ENCODE measurements at places on chromosomes 1 and 21. TPM values are rescaled to one million over a fixed set of nuclear protein-coding genes. Genes with fewer than 3 reads are reported as not detected.

DNA sequence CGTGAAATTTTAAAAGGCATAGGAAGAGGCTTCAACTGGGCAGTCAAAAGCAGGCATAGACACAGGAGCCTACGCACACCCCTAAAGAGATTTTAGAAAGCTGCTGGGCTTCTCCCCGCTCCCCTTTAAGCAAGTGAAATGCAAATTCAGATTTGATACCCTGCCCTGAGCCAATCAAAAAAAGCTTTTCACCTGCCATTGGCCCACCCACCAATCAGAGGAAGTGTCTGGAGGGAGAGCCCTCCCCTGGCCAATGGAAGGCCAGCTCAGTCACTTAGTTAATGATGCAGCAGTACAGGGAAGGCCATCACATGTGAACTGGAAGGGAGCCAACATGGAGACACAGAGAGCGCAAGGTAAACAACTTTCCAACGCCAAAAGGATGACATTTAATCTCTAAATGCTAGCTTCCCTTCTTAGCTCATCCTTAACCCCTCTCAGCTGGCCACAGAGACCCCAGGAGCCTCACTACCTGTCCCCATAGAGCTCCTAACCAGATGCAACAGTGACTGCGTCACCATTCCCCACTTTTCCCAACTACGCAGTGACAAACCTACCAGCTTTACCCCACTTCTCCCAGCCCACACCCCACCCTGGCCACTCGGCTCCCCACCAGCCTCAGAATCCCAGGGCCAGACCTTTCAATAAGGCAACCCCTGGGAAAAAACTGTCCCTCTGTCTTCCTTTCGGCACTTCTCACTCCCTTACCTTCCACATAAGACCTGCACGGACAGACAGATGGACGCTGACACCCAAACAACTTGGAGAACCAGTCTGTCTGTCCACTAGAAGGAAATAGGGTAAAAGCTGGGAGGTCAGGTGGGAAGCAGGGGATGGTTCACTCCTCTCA, 71.0 kb downstream of the CD46 start:
- no peak for DNase-seq

The CYP4X1 gene
- polyA plus RNA-seq, result 7.4 TPM

GRCh38 chr1:9475061-9475627, 64.1 kb upstream of the SLC25A33 start:
- no peak for DNase-seq

The FCRLB gene
- 4.4 TPM for polyA plus RNA-seq

DNA sequence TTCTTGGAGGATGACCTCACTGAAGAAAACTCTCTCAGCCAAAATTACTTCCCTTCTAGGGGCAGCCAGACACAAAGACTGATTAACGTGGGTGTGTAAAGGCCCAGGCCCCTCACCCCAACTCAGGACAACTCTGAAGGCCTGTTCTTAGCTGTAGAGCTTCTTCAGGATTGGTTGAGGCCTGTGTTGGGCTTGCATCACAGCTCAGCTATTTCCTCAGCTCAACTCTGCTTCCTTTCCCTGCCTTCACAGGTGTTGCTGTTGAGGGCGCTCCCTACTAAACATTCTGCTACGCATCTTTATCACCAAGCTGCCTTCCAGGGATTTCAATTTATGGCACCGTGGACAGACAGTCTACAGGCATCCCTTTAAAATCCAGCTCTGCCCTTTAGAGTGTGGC, 36.8 kb downstream of the MAB21L3 start:
- DNase-seq, result no peak

DNA sequence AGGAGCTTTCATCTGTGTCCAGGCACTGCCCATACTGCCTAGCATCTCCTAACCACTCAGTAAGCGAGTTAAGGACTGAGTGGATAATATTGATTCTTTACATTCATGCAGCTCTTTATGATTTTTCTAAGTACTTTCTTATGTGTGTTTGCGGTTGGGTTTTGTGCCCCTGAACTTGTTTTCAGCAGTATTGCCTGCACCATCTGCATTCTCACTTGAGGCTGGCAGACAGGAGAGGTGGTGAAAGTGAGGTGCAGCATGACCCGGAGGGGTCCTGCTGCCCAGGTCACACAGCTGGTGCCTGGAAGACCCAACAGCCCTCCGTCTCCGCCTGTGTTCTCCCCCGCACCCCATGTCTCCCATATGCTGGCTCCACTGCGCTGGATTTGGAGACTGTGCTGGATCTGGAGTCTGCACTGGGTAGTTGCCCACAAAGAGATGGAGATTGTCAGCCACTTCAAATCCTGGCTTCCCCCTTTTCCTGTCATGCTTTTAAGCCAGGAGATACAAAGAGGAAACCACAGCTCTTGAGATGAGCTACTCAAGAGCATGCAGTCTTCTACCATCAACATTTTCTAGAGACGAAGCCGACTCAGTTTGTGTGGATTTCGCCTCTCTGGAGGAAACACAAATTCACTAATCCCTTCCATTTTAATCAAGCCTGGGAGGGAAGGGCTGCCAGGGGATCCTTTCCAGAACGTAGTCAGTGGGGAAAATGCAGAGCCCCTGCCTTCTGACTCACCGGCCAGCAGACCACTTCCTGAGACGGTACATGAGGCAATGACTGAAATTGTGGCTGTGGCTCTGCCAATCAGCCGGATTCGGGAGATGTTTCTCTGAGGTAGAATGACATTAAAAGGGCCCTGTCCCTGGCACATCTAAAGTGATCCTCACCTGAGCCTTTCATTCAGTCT, 71.7 kb upstream of the ANGPTL1 start:
- DNase-seq, result no peak

The CNKSR1 gene
- polyA plus RNA-seq, result 15.4 TPM

- no peak for DNase-seq
These were observed 43.4 kb upstream of the C1orf53 start for GRCh38 chr1:197859024-197859423.

The ACOT11 gene
- 13.6 TPM for polyA plus RNA-seq

The HSD11B1 gene
- not detected for polyA plus RNA-seq

The SHISAL2A gene
- 2.2 TPM for polyA plus RNA-seq

DNA sequence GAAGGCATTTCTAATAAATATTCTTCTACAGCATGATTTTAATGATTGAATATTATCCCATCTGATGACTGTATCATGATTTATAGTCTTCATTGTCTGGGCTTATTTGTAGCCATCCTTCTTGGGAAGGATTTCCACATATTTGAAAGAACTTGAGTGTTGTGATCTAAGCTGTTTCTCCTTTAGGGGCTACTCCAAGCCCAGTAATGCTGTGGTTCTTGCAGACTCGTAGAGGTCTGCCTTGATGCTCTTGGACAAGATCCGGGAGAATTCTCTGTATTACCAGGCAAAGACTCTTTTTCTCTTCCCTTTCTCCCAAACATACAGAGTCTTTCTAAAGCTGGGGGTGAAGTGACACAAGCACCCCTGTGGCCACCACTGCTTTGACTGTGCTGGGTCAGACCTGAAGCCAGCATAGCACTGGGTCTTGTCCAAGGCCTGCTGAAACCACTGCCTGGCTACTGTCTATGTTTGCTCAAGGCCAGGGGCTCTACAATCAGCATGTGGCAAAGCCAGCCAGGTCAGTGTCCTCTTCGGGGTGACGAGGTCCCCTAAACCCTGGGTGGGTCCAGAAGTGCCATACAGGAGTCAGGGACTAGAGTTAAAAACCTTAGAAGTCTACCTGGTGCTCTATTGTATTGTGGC, 107.4 kb downstream of the GIPC2 start:
- no peak for DNase-seq

- no peak for DNase-seq
These were observed 166.2 kb downstream of the TOMM20 start for GRCh38 chr1:234962340-234962989.

The LRRC52 gene
- not detected for polyA plus RNA-seq

The CFAP107 gene
- 0.50 TPM for polyA plus RNA-seq

DNA sequence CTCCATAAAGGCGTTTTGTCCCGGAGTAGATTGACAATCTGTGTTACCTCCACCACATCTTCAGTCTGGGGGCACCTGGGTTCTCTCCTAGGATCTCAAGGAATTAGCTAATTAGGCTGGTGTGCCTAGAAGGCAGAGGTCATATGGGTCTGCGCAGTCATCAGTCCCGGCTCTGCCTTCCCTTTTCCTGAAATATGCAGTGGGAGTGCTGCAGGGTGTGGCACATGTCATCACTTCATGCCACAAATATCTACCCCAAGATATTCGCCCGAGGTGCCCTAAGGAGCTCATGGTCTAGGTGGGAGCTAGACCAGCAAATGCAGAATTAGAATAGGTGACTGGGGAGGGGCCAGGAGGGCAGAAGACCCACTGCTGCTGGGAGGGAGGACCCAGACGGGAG, 42.9 kb downstream of the ACTL8 start:
- no peak for DNase-seq

DNA sequence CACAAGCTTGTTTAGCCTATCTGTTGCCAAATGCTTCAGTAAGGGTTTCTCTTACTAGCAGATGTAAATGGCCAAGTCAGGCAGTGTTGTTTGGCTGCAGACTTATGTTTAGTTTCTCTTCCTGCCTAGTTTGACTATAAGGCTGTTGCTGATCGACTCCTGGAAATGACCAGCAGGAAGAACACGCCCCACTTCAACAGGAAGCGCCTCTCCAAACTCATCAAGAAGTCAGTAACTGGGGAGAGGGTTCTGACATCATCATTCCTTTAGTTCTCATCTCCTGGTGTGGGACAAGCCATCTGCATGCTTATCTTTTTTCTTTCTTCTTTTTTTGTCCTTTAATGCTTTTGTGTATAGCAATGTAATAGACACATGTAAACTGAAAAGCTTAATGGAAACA, 25.1 kb downstream of the RRP1B start:
- no peak for DNase-seq

The RPS6KC1 gene
- polyA plus RNA-seq, result 25.0 TPM

The NTNG1 gene
- polyA plus RNA-seq, result 34.3 TPM

DNA sequence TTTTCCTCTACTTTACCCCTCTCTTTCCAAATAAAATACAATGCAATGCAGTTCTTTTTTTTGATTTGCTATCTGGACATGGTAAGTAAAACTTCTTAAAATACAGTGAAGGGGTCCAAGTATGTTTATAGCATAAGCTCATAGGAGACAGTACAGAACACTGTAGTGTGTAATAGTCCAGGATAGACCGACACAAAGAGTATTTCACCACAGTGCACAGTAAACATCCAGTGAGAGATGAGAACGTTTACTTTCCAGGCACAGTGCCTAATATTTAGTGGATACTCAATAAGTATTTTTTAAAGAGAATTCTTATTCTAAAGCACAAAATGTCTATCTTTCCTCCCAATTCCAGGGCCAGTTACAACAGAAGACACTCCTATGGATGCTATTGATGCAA, 14.9 kb downstream of the MIA3 start:
- no peak for DNase-seq

- no peak for DNase-seq
These were observed 41.2 kb downstream of the PCP4 start for GRCh38 chr21:39908265-39908923.
